ENCODE measurements at places on chromosomes 1 and 21. TPM values are rescaled to one million over a fixed set of nuclear protein-coding genes. Genes with fewer than 3 reads are reported as not detected.

Gene THEM5
- 0.52 TPM for polyA plus RNA-seq

Gene GSTM2
- 268 TPM for polyA plus RNA-seq

Gene OR2T29
- not detected for polyA plus RNA-seq

Gene MATN1
- 0.23 TPM for polyA plus RNA-seq

Gene EDN2
- 2.1 TPM for polyA plus RNA-seq

Gene AIRE
- polyA plus RNA-seq: 0.42 TPM

Gene AIM2
- 0.08 TPM for polyA plus RNA-seq

Gene TFF2
- not detected for polyA plus RNA-seq

Gene C1orf146
- polyA plus RNA-seq: 0.37 TPM

Gene OLIG2
- polyA plus RNA-seq: not detected

Gene F3
- 51.1 TPM for polyA plus RNA-seq

Gene GJC2
- 0.42 TPM for polyA plus RNA-seq
